ENCODE measurements at places on chromosomes 3 and 15. TPM values are rescaled to one million over a fixed set of nuclear protein-coding genes. Genes with fewer than 3 reads are reported as not detected.

BDH1 gene
- 59.3 TPM for total RNA-seq

SOX14 gene
- not detected for total RNA-seq

IL16 gene
- total RNA-seq, result 284 TPM

CLDN18 gene
- not detected for total RNA-seq

SNTN gene
- not detected for total RNA-seq

PP2D1 gene
- total RNA-seq, result not detected

TM6SF1 gene
- 1.6 TPM for total RNA-seq

BCL2A1 gene
- total RNA-seq, result 32.9 TPM

TAMM41 gene
- total RNA-seq, result 52.3 TPM
